Stimulated activated CD4-positive, alpha-beta T cell treated with anti-CD3 and anti-CD28 coated beads, TNF-alpha, amount 100 ng/mL, for 1 hour (primary cell): ENCODE measurements at places on chromosomes 1 and 21.

DNA sequence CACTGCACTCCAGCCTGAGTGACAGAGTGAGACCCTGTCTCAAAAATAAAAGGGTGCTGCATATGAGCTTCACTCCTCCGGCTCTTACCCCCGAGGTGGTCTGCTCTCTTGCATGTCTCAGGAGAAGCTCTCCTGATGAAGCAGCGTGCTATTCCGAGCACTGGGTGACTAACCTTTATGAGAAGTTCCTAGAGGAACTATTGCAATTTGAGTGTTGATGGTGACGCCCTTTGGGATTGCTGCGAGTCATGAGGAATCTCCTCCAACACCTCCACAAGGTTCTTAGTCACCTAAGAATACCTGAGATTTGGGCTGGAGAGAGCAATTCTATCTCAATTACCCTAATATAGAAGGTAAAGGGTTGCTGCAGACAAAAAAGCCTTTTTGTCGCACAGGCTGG, 40.8 kb upstream of the TINAGL1 start:
- DNase-seq = no peak

GRCh38 chr1:84998642-84999280, 1.8 kb upstream of the MCOLN2 start:
- no peak for DNase-seq

DNA sequence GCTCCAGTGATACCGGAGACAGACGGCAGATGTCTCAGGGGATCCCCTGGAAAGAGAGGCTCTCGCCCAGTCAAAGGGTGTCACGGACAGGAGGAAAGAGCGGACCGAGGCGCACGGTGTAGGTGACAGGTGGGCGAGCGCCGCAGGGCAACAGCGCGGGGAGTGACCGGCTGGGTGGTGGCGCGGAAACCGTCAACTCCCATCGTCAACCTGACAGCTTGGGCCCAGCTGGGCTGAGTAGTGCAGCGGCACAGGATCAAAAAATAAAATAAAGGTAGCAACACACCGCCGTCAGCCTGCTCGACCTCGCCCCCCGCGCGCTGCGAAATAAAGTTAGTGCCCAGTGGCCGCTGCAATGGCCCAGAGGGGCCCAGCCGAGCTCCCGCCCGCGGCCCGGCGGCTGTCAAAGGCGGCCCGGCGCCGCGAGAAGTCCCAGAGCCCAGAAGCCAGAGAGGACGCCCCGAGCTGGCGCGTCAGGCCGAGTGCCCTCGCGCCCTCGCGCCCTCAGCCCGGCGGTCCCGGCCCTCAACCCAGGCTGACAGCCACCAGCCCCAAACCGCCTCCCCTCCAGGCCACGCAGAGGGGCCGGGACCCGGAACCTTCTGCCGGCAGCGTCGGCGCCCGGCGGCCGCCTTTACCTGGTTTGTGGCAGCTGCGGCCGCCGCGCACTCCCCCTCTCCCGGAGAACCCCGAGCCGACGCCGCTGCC, at the start of gene LYST:
Gene LYST (minus strand): TSS at position 702 of the 708 bp plus-strand sequence. CDS start 36,489 bp downstream, outside the sequence.
- no peak for DNase-seq

DNA sequence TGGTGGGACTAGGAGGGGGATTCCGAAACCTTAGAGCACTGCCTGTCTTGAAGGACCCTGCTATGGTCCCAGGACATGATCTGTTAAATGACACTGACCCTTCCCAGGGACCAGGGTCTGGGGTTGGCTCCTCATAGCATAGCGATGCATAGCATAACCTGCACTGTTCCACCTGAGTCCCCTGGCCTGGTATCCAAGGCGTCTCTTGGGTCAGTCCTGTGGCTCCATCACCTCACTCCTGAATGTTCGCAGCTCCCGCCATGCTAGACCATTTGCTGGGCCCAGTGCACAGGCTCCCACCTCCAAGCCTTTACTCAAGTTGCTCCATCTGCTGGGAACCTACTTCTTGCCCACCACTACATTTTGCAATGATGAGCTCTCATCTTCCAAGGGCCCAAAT, 39.0 kb upstream of the MAGOH start:
- no peak for DNase-seq

DNA sequence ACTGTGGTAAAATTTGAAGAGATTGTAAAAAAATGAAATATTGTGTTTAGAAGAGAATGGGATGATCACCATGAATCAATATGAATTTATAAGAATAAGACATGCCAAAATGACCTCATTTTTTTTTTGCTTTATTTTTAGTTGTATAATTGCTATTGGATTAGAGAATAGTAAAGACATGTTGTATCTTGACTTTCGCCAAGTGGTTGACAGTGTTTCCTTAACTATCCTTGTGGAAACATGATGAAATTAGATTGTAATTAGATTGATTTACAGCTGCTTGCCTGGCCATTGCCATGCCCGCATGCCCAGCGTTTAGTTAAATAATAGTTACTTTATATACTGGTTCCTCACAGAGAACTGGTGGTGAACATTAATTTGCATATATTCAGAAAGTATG, 154.9 kb downstream of the MAGI3 start:
- DNase-seq = no peak

DNA sequence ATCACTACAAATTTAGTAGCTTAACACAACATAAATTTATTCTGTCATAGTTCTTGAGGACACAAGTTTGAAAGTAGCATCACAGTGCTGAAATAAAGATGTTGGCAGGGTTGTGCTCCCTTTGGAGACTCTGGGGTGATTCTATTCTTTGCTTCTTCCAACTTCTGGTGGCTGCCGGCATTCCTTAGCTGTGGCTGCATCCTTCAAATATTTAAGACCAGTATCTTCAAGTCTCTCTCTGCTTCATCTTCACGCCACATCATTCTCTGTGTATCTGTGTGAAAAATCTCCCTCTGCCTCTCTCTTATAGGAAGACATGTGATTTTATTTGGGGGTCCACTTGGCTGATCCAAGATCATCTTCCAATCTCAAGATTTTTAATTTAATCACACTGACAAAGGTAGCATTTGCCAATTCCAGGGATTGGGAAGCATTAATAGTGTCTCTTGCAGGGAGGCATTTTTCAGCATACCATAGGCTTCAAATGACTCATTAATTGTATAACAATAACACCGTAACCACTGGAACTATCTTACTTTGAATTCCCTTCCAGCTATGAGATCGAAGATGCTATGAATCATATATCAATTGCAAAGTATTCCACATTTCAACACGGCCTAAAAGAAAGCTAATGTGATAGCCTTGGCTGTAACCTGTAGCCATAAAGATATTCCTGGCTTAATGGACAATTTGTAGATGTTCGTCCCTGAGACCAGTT, 74.6 kb downstream of the DPT start:
- DNase-seq = no peak

- no peak for DNase-seq
These were observed 14.2 kb upstream of the NEGR1 start for GRCh38 chr1:72296501-72296900.

DNA sequence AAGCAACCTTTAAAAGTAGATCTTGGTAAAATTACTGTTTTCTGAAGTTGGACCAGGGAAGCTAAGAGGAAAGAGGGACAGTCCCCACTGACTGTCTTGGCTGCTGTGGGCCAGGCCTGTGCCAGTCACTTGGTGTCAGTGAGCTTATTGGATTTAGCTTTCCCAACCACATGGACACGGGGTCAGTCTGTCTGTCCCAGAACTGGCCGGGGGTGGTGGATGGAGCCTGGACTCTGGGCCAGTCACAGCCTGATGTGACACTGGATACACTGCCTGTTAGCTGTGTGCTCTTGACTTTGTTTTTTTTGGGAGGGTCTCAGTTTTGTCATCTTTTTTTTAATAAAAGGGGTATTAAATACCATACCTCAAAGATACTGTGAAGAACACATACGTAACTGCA, 96.7 kb downstream of the GALNT2 start:
- no peak for DNase-seq

DNA sequence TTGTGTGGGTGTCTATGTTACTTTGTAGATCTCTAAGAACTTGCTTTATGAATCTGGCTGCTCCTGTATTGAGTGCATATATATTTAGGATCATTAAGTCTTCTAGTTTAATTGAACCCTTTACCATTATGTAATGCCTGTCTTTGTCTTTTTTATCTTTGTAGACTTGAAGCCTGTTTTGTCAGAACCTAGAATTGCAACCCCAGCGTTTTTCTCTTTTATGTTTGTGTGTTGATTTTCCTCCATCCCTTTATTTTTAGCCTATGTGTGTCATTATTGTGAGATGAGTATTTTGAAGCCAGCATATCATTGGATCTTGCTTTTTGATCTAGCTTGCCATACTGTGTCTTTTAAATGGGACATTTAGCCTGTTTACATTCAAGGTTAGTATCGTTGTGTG, 573.2 kb downstream of the BRINP3 start:
- no peak for DNase-seq

DNA sequence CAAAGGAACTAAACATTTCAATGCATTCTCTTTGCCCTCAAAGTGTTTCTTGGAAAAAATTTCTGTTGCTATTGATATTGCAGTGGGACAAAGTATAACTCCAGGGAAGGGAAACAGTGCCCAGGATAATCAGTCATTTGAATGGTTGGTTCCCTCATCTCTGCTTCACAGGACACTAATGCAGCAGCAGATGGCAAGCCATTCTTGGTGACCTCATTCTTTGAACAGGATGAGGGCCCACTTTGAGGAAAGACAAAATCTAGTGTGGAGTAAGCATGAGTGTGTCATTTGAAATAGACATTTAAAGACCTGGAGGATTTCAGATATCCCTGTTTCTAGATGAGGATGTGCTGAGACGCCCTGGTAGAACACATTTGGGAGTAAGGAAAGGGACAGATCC, 32.3 kb downstream of the CHRM3 start:
- no peak for DNase-seq

- DNase-seq = no peak
These were observed 1.3 kb downstream of the TGFBR3 start for GRCh38 chr1:91884459-91885212.
